ENCODE measurements at places on chromosomes 5 and 9.

- DNase-seq, result peak; percentile 26
Measured at GRCh38 chr5:147168578-147169327, 66.1 kb upstream of the STK32A start.

DNA sequence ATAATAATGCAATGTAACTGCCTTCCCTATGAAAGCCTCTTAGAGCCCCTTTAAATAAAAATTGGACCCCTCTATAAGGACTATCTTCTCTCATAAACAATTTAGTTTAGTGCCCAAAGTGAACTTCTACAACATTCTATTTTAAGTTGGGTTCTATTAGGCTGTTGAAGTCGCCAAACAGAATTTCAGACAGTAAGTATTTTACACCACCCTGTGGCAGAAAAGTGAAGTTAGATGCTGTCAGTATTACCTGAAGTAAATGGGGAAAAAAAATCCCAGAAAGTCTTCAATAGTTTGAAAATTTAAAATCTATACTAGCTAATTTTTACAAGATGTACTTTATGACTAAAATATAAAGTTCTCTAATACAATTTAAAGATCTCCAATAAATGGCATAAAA, 29.5 kb downstream of the CAAP1 start:
- DNase-seq, result peak; percentile 19

DNA sequence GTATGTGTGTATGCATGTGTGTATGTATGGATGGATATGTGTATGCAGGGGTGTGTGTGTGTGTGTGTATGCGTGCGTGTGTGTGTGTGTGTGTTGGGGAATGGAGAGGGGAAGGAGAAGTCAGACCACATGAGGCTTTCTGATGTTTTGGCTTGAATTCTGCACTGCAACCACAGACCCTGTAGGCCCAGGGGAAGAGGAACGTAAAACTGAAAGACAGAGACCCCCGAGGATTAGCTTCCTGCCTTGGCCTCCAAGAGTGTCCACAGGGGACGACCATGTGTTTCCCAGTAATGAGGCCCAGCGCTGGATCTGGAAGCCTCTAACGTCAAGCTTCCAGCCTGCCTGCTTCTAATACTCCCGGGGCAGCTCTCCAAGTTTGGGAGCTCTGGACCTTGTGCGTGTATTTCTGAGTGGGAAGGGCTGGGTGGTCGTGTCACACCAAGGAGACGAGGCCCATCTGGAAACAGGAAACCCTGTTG, 5.8 kb downstream of the DCANP1 start:
- DNase-seq, result no peak

DNA sequence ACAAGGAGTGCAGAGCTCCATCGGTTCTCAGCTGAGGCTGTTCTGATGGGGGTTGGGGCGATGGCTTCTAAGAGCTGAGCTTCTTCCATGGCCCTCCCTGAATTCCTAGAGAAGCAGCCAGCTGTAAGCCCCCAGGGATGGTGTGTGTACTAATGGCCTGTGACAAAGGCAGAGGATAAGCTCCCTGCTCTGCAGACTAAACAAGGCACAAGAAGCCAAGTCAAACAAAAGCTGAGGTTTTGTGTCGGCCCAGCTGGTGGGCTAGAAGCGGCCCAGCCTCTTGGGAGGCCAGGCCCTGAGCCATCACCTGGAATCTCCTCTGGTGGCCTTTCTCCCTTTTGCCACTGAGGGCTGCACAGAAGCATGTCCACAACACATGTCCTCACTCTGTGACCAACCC, 75.0 kb upstream of the XPA start:
- DNase-seq, result no peak

DNA sequence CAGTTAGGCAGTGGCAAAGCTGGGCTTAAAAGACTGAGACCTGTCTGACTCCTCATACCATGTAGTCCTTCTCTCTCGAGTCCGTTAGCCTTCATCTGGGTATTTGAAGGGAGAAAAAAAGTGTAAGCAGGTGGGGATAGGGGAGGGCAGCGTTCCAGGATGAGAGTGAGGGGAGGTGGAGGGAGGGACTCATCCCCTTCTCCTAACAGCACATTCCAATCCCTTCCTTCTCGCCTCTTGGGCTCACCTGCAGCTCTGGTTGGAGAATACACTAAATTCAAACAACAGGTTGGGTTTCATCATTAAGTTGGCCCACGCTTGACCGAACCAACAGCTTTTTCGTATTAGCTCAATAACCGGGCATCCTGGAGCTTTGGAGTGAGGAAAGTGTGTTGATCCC, 3.6 kb downstream of the NEURL1B start:
- DNase-seq, result no peak

- no peak for DNase-seq
Measured at GRCh38 chr5:67416986-67417385, 220.4 kb upstream of the CD180 start.

DNA sequence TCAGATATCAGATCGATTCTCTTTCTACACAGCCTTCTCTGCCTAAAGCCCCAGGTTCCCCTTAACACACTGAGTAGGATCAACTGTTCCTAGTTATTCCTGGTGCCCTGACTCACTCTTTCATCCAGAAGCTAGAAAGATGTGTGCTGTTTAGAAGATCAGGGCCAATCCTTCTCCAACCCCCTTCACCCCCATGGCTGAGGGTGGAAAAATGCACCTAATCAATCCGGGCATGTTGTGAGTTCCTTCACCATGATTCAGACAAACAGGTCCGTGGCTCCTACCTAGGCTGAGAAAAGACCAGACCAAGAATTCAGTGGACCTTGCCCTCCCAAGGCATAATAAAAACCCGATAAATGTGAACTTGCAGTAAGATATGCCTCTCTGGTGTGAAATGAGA, 85.4 kb upstream of the EQTN start:
- DNase-seq, result no peak

- no peak for DNase-seq
Measured at GRCh38 chr9:93603011-93603410, 26.6 kb downstream of the PHF2 start.

DNA sequence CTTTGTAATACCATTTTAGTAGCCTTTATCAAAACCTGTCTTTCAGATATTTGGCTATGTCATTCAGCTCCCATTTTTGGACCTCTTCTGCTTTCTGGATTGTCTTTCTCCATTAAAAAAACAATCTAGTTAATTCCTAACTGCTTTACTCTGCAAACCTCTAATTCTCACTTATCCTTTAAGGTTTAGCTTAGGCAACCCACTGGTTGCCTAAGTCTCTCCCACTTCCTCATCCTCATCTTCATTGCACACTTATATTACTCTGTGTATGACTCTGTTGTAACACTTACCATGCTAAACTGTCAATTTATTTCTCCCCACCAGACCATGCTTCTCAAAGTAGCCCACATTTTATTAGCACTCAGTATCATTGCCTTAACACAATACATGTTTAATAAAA, 205.0 kb upstream of the DMRTA1 start:
- DNase-seq, result no peak

- DNase-seq, result no peak
Measured at GRCh38 chr9:101462558-101462957, 27.0 kb upstream of the ALDOB start.

GRCh38 chr5:37742111-37742510, 97.7 kb downstream of the GDNF start:
- DNase-seq, result no peak

DNA sequence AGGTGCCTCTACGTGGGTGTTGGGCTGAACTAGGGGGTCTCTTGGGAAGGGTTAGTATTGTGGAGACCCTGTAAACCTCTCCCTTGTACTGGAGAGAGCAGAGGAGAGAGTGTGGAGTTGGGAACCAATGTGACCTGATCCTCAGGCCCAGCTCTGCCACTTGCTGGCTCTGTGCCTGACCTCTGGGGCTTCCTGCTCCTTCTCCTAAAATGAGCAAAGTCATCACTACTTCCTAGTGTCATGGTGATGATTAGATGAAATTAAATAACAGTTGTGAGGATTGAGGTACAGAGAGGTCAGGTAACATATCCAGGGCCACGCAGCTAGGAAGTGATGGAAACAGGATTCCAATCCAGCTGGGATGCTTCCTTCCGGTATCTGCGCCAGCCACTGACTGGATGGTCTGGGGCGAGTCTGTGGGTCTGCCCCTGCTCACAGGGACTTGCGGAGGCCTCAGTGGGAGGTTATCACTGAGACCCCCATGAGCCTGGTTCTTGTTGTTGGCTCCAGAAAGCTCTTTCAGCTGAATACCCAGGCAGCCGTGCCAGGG, 9.2 kb downstream of the GALNT10 start:
- no peak for DNase-seq

GRCh38 chr5:76565009-76565408, 58.2 kb downstream of the F2RL2 start:
- DNase-seq, result no peak

- DNase-seq, result no peak
Measured at GRCh38 chr5:88944751-88945531, 62.0 kb upstream of the MEF2C start.

- DNase-seq, result peak; percentile 23
Measured at GRCh38 chr5:30918171-30918570, 275.3 kb upstream of the CDH6 start.

- DNase-seq, result no peak
Measured at GRCh38 chr9:100052375-100052774, 46.4 kb downstream of the ERP44 start.

DNA sequence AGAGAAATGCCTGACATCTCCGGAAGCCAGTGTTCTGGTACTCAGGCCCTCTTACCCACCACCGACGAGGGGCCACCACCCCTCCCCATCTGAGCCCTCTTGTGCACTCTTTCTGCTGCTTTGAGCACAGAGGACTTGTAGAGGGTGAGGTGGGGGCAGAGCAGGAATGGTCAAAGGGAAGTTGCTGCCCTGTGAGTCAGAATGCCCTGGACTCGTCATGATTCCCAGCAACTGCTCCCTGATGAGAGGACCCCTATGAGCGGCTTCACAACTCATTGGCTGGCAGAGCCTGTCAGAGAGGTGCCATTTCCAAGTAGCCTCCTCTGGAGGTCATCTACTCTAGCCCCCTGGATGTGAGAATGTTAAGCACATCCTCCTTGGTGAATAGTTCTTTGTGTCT, 845 bp downstream of the ECSCR start:
- DNase-seq, result no peak

DNA sequence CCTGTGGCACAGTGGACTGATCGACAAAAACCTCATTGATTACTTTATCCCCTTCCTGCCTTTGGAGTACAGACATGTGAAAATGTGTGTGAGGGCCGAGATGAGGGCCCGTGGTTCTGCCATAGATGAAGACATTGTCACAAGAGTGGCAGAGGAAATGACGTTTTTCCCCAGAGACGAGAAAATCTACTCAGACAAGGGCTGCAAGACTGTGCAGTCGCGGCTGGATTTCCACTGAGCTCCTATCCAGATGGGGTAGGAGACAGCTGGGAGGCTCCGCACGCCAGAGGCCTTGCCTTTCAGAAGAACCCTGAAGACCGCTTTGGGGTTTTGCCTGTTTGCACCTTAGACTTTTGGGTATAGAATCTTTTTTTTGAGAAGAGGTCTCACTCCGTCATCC, 6.4 kb downstream of the TOR1B start:
- no peak for DNase-seq

GRCh38 chr5:124867137-124867704, 120.8 kb upstream of the ZNF608 start:
- no peak for DNase-seq
